ENCODE measurements at places on chromosomes 2 and 18.

DNA sequence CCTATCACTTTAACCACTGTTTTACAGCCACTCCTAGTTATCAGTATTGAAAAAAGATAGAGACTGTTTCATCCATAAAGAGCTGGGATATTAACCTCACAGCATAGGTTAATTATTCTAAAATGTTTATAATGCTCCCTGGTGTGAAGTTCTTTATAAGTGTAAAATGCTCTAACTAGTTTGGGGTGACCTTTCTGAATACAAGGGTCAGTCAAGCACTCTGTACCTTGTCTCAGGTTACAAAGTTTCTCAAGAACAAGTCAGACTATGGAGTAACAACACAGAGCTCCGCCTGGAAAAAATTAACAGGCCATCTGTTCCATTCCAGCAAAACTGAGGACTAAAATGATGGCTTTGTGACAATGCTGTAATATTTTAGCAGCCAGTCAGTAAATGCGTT is 107.4 kb downstream of the NOL4 start:
- no peak for DNase-seq

GRCh38 chr2:176526995-176527901 is 258.0 kb downstream of the MTX2 start:
- no peak for DNase-seq

DNA sequence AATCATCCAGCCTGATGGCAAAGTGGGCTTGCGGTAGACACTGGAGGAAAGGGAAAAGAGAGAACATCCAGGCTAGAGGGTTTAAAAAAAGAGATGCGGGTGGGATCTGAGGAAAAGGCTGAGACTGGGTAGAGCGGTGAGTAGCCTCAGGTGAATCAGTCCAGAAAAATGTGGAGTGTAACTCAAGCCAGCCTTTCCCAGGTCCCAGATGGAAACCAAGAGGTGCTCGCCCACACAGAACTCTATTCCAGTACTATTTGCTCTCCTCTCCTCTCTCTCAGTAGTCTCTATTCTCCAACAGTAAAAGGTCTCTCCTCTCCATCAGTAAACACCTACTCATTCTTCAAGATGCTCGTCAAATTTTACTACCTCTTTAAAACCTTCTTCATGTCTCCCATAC is 38.3 kb upstream of the NRP2 start:
- no peak for DNase-seq

GRCh38 chr2:152437276-152438108 is 102.5 kb downstream of the FMNL2 start:
- DNase-seq, result no peak

DNA sequence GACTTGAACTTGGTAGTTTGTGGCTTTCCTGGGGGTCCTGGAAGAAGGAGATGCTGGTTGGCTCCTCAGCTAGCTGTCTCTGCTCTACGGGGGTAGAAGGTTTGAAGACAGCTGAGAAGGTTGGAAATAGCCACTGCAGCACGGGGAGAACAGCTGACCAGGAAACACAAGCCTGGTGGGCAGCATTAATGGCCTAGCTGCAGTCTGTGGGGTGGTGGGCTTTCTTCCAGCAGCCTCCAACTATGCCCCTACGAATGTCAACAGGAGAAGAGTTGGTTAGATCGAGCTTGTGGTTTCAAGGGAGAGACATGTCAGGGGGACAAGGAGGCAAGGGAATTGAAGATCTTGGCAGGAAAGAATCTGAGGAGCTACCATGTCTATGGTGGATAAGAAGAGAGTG is 38.9 kb downstream of the PMAIP1 start:
- DNase-seq, result no peak

DNA sequence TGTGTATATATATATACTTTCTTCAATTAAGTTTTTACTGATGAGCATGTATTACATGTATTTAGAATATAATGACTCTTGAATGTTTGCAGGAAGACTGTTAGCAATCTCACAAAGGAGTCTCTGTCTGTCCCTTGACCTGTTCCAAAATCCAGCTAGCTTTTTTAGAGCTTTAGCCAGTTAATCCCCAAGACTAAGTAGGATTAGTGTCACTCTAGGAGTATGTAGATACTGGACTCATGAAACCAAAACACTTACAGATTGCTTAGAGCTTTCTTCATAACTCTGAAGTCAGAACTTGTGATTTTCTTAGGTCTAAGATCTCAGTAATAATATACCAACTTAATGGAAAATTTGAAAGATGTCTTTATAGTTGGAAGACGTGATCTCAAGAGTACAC is 2.2 kb downstream of the UBXN4 start:
- DNase-seq, result no peak

DNA sequence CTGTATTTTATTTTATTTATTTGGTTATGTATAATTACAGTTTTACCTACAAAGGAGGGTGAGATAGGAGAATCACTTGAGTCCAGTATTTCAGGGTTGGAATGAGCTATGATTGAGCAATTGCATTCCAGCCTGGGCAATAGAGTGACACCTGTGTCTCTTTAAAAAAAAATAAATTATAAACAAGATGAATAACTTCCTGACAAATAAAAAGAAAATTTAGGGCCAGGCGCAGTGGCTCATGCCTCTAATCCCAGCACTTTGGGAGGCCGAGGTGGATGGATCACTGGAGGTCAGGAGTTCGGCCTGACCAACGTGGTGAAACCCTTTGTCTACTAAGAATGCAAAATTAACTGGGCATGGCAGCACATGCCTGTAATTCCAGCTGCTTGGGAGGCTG is 17.3 kb downstream of the MTA3 start:
- no peak for DNase-seq

- DNase-seq, result no peak
These were observed 9.1 kb downstream of the MARCHF4 start for GRCh38 chr2:216363221-216363620.

DNA sequence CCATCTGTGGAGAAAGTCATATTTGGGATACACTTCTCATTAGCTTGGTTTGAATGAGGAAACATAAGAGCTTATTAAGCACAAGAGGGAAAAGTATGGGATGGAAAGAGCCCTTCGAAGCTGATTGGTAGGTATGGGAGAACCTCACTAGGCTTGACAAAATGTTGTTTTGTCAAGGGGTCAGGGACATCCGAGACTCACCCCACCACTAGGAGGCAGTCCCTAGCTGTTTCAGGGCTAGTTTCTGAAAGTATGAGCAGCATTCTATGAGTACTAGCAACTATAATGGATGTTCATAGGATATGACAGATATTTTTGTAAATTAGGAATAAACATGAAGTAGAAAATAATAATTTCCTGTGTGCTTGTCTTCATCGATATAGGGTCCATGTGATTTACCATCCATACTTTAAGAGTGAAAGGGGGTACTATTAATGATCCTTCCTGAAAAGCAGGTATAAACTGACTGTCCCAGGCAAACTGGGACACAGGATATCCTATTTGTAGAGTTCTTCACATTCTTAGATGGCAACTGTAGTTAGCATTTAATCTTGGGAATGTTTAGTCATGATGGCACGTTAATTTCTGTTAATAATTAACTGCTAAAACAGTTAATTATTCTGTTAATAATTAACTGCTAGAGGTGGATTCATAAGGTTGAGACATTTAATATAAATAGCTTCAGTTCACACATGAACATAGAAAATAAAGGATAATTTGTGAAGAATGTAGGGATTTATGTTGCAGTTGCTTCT is 28.4 kb downstream of the OTX1 start:
- no peak for DNase-seq

- DNase-seq, result no peak
These were observed 86.8 kb downstream of the METTL8 start for GRCh38 chr2:171346723-171347557.

DNA sequence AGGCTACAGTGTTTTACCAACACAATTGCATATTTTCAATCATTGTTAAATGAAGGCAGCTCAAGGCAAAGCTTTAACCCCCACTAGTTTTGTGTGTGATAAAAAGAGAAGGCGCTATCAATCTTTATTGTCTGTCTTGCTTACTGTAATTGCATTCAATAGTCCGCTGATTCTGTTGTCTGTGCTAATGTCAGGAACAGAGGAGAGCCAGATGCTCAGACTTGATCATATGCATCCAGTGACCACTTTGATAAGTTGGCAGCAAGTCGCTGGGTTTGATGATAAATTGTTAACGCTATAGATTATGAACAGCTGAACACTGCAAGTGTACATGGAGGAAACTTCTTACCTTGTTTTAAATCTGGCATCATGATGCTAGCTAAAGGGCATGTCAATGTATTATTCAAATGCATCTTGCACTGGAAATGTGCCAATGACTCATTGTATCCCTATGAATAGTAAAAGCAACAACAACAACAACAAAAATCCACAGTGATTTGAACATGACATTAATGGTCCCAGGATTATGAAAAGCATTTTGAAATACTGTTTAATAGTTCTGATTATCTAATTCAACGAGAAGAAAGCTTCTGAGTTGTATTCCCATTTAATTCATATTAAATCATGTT is 423.5 kb upstream of the FANCL start:
- DNase-seq, result no peak

DNA sequence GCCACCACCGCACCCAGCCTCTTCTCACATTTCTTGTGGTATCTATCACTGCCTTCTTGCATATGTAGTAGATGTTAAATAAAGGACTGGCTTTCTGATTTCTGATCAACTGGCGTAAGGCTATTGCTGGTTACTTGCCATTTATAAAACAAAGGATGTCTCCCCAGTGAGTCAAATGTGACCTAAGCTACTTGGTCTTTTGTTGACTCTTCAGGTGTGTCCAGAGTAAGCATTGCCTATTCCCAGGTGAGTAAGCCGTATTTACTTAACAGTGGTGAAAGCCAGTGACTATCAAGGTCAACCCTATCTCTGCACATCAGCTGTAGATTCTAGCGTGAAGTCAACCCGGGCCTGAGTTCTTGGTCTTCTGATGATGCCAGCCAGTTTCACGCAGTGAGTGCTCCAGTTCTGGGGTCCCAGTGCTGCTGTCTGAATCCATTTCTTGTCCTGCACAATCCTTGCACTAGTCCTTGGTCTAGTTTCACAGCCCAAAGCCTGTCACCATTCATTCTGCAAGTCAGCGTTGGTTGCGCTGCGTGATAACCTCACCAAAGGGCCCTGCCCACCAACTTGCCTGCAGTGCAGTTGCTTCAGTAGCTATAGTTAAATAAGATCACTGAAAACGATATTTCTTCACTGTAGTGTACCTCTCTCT is 120.2 kb downstream of the GBX2 start:
- no peak for DNase-seq

DNA sequence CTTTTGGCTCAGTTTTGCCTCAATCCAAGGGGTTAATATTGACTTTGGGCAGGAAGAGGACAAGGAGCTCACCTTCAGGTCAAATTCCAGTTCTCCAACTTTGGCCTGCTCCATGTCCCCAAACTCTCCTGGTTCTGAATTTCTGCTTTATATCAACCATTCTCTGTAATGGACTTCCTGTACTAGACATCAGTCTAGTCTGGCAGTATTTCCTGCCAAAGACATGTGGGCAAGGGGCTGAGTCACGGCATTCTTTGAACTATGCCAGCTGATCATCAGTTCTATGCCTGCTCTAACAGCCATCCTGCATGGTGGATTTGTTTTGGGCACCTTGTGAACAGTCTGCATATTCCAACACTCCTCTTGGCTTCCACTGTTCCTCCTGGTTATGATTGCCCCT is 199.4 kb downstream of the ZEB2 start:
- DNase-seq, result no peak

GRCh38 chr2:202034249-202035088 is 814 bp downstream of the FZD7 start:
- peak; percentile 23 for DNase-seq

DNA sequence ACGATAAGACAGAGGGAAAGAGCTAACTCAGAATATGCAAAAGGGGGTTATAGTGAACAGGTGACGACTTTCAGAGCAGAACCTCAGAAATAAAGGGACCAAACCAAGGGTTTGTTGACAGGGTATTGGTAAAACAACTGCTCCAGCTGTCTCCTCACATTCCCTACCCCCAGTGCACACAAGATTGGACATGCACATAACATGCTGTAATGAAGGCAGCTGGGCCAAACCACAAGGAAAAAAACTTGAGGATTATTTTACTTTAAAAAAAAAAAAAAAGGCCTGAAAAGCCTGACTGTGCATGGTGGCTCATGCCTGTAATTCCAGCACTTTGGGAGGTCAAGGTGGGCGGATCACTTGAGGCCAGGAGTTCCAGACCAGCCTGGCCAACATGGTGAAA is 3.5 kb downstream of the RBM43 start:
- no peak for DNase-seq

GRCh38 chr2:235445116-235445515 is 48.7 kb upstream of the AGAP1 start:
- DNase-seq, result no peak

DNA sequence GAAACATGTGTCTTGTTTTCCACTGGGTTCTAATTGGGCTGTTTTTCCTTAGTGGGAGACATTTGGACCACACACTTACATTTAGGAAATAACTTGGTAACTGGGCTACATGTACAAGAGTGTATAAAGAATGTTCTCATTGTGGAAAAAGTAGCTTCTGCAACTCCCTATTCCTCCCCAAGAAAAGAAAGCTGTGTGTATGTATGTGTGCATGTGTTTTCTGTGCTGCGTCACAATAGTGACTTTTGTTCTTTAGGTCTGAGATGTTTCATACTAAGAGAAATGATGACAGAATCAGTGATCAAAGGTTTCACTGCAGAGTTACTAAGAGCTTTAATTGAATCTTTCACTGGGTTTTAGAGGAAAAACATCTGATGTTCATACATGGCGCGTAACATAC is 82.7 kb downstream of the TANC1 start:
- DNase-seq, result no peak

DNA sequence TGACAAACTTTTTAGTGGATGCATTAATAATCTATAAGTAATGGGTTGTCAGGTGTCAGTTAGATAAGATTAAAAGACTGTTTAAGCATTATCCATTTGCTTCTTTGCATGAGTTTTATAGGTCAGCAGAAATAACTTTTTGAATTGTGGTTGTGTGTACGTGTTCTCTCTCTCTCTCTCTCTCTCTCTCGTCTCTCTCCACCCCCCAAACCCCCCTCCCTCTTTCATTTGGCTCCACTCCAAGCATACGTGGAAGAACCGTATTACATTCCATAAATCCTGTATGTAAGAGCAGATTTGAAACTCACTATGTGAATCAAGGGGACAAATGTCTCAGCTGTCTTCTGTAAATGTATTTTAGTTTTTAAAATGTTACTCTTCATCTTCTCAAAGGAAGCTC is 120.2 kb downstream of the MEIS1 start:
- no peak for DNase-seq

GRCh38 chr18:22439447-22439846 is 21.7 kb upstream of the CTAGE1 start:
- DNase-seq, result no peak

- DNase-seq, result no peak
These were observed 135.7 kb upstream of the CTDP1 start for GRCh38 chr18:79543861-79544385.

GRCh38 chr2:238847841-238848690 is at the start of gene TWIST2:
Gene TWIST2, plus strand, starts transcription at chr2:238848085. Its CDS starts 131 bp downstream, at chr2:238848216.
- DNase-seq, result no peak

- DNase-seq, result no peak
These were observed 189.3 kb downstream of the ANAPC1 start for GRCh38 chr2:111694700-111695101.

- no peak for DNase-seq
These were observed 141.8 kb upstream of the MYT1L start for GRCh38 chr2:2472881-2473280.

GRCh38 chr2:7411691-7412090 is 494.5 kb downstream of the RNF144A start:
- DNase-seq, result no peak
